Fibroblast of pulmonary artery (primary cell): ENCODE measurements at places on chromosomes 6 and 20.

GRCh38 chr6:135851442-135852271 is at the start of gene PDE7B:
PDE7B (plus strand) TSS chr6:135851701.
- peak; percentile 99 for DNase-seq

DNA sequence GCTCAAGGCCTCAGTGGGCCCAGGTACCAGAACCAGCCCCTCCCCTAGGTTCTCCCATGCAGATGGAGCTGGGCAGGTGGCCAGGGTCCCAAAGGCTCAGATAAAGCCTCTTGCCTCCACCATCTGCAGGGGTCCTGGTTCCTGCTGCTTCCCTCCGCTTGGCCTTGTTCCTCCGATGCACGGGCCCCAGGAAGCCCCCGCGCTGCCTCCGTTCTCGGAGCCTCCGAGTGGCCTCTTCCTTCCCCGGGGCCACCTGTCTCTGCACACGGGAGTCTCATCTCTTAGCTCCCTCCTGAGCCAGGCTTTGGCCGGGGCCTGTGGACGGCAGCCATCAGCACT is 1.9 kb upstream of the PTK6 start:
- DNase-seq = no peak

GRCh38 chr20:35344354-35344837 is 52.2 kb upstream of the FAM83C start:
- DNase-seq = peak; percentile 97

DNA sequence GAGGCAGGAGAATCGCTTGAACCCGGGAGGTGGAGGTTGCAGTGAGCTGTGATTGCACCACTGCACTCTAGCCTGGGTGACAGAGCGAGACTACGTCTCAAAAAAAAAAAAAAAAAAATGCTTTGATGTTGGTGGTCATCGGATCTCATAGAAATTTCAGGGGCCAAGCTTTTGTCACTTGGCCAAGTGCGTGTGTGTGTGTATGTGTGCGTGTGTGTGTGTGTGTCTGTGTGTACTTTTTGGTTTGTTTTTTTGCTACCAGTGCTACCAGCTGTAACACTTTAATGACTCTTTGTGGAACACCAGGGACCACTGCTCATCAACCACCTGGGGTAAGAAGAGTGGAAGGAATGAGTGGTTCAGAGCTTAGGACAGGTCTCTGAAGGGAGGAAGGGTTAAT is 49.7 kb downstream of the TRAF3IP2 start:
- no peak for DNase-seq

- DNase-seq = peak; percentile 41
These were observed 57.1 kb downstream of the MAP3K4 start for GRCh38 chr6:161048641-161049040.

DNA sequence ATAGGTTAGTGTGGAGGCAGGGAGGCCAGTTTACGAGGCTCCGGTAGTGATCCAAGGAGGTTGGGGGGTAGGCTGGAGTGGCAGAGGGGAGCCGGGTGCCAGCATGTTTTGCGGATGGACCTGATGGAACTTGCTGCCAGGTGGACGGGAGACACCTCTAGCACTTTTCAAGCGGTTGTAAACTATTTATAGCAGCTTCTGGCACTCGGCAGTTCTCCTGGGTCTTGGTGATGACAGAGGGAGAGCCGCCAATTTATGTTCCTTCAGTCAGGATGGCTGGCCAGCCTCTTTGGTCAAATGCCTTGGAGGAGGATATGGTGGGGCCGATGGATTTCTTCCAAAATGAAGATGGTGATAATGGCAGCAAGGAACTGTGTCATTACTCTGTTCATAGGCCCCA is 28.8 kb downstream of the TFAP2C start:
- DNase-seq = no peak

DNA sequence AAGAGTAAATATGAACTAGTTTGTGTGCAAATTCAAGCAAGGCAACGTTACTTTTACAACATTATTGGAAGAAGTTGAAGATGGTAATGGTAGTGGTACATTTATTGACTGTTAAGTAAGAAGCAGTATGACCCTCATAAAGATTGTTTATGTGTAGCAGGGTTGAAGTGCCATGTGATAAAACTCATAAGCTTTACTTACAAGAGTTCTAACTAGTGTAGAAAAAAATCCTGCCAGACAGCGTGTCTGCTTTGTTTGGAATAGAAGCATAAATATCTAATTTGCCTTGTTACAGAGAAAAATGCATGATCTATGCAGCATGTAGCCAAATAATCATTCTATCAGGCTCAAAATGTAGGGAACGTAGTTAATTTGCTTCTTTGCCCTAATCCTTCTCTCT is 450.8 kb upstream of the SOX4 start:
- no peak for DNase-seq

GRCh38 chr20:53216856-53217576 is 244.9 kb downstream of the TSHZ2 start:
- peak; percentile 31 for DNase-seq

GRCh38 chr20:43444107-43444506 is 13.6 kb upstream of the SRSF6 start:
- no peak for DNase-seq

DNA sequence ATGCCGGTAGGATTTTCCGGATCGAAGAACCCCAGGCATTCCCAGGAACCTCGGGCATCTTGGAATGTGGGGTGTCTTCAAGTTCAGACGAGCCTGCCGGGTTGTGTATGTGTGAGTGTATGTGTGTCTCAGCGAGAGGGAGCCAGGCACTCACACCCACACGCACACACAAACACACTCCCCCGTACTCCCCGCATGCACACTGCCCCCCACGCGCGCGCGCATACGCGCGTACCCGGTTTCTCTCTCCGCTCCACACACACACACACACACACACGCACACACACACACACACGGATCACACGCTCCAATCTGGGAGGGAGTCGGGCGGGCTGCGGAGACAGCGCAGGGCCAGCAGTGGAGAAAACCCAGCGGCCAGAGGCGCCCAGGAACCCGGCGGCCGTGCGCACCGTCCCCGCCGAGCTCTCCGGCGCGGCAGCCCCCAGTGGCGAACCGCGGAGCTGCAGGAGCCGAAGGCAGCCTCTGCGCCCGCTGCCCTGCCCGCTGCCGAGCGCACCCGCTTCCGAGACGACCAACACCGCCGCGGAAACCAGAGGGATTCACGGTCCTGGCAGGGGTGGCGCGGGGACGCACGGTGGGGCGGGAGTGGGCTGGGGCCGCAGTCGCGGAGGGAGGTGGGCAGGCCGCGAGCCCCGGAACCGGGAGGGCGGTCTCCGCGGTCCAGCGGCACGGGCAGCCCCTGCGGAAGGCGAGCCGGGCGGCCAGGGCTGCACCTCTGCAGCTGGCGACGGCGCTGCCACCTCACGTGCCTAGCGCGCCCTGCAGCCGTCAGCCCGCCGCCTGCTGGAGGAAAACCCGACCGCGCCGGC is at the start of gene LRFN2:
LRFN2 (minus strand) TSS at position 125 of the 830 bp plus-strand sequence.
- peak; percentile 67 for DNase-seq

- DNase-seq = peak; percentile 64
These were observed 22.6 kb downstream of the ETV7 start for GRCh38 chr6:36364669-36365479.

GRCh38 chr6:158655569-158656450 is 6.0 kb downstream of the SYTL3 start:
- DNase-seq = no peak

DNA sequence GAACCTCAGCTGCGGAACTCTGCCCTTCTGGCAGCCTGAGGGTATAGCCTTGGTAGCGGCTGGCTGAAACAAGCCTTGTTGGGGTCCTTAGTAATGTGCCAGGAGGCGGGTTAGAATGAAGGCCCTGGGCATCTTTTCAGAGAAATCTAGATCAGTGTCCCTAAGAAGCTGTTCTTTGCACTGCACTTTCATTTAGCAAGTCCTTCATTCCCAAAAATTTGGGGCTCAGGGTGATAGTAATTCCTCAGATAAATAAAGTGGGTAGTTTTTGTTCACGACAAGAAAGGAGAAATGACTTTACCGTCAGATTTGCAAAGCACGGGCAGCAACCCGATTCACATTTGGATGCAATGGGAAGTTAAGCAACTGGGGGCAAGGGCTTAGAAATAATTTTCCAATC is 3.2 kb downstream of the INSM1 start:
- DNase-seq = no peak

- peak; percentile 91 for DNase-seq
These were observed 41.5 kb upstream of the KCNQ5 start for GRCh38 chr6:72580281-72580940.

DNA sequence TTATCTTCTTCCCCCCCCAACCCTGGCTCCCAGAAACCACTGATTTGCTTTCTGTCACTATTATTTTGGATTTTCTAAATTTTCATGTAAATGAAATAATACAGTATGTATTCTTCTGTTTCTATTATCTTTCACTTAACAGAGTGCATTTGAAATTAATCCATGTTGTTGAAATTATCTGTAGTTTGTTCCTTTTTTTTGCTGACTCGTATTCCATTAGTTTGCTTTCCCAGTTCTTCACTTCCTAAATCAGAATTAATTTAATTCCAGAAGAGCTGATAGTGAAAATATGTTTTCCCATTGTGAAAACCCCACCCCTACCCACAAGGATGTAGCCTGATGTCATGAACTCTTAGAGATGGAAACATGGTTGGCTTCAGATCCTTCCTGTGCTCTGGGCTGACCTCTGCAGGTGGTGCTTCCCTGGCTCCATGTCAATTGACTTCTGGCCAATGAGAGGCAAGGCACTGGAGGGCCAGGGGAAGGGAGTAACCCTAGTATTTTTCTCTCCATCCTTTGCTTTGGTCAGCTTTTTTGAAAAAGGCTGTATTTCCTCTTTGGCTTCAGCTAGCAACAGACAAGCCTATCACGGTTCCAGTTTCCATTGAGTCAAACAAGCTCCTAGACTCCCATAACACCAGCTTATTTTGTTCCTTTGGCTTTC is 244.4 kb upstream of the HSF2 start:
- DNase-seq = peak; percentile 0

DNA sequence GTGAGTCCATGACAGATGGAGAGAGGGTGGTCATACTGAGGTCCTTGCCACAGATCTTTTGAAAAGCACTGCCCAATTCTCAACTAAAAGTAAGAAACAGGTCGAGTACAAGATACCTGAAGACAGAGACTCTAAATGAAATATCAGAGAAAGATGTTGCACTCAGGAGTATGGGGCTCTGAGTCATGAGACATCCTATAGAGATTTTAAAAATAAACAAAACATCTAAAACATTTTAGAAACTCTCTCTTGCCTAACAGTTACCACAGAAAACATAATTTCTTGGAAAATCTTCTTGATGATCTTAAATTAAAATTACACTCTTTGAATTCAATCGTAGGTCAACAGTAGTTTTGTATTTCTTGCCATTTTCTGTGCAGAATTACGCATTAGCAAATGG is 348.9 kb upstream of the MARCKS start:
- no peak for DNase-seq

DNA sequence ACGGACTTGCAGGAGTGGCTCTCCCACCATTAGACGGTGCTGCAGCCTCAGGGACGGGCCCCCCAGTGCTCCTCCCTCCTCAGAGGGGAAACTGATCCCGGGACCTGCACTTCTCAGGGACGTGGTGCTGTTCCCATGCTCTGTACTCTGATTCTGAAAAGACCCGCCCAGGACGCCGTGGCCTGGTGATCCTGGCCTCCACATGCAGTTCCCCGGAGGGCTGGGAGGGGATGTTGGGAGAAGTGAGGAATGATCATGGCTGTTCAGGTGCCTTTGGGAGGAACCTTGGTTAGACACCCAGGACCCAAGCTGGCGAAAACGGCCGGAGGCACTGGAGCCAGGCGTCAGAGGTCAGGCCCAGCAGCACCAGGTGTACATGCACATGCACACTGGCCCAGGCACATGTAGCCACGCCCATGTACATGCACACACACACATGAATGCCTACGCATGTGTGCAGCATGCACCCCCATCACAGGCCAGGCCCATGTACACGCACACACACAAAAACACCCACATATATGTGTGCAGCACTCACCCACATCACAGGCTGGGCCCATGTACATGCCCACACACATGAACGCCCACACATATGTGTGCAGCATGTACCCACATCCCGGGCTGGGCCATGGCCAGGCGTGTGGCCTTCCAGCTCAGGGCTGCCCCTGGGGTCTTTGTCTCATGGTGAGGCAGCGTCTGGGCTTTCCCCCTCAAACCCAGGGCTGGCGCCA is 52.6 kb upstream of the DACT2 start:
- no peak for DNase-seq

- DNase-seq = no peak
These were observed 642 bp downstream of the NKX2-2 start for GRCh38 chr20:21513181-21513663.

- DNase-seq = no peak
These were observed 10.2 kb upstream of the TGM3 start for GRCh38 chr20:2285613-2286012.

- DNase-seq = no peak
These were observed 3.3 kb downstream of the TRMT11 start for GRCh38 chr6:125989631-125990030.

DNA sequence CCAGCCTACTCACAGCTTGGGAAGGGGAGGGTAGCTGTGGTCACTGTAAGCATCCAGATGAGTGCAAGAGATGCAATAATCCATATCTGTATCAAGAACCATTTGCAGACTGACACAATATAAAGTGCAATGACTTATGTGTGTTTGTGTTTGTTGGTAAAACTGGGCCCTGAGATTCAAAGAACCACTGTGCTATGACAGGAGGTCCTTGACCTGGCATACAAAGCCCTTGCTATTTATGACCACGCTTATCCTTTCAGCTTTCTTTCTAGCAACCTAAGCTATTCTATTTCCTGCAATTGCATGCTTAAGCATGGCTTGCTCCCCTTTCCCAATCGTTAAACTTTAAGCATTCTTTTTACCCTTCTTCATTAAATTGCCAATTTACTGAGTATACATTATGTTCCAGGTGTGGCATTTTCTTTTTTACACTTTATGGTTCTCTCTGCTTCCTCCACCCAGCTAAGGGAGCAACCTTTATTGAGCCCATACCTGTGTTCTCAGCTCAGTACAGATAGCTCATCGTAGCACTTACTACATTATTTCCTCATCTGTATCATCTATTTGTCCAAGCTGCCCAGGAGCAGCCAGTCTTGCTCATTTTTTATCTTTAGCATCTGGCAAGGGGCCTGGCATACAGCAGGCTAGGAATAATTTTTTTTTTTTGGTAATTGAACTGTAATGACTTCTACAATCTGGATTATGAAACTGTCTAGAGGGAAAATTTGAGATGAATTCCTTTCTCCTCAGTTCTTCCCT is 3.5 kb downstream of the MCUR1 start:
- no peak for DNase-seq

- DNase-seq = peak; percentile 39
These were observed 79.2 kb downstream of the WDR27 start for GRCh38 chr6:169622618-169623017.
